ENCODE measurements at places on chromosomes 12 and 14. TPM values are rescaled to one million over a fixed set of nuclear protein-coding genes. Genes with fewer than 3 reads are reported as not detected.

PMCH gene
- total RNA-seq, result not detected

ANKRD33 gene
- not detected for total RNA-seq

DPF3 gene
- total RNA-seq, result 0.55 TPM

XPOT gene
- total RNA-seq, result 106 TPM

AQP6 gene
- not detected for total RNA-seq

POU6F1 gene
- total RNA-seq, result 46.2 TPM

ABCD2 gene
- 23.3 TPM for total RNA-seq

FAM90A1 gene
- total RNA-seq, result not detected

DDN gene
- 0.14 TPM for total RNA-seq

IGFBP6 gene
- 0.65 TPM for total RNA-seq

BLTP3B gene
- 18.5 TPM for total RNA-seq

BRMS1L gene
- total RNA-seq, result 6.9 TPM

CLEC4D gene
- not detected for total RNA-seq

SRGAP1 gene
- not detected for total RNA-seq

TTC9 gene
- total RNA-seq, result 25.2 TPM

TFCP2 gene
- total RNA-seq, result 34.9 TPM

FOXM1 gene
- 0.62 TPM for total RNA-seq

GOLT1B gene
- total RNA-seq, result 30.2 TPM

ORMDL2 gene
- 43.2 TPM for total RNA-seq

DHRS1 gene
- 27.5 TPM for total RNA-seq

RNASE2 gene
- not detected for total RNA-seq

GSG1 gene
- not detected for total RNA-seq

CSRP2 gene
- not detected for total RNA-seq

SLCO1B1 gene
- total RNA-seq, result not detected

CCDC92 gene
- total RNA-seq, result 28.2 TPM

RNASE7 gene
- total RNA-seq, result not detected

TAS2R9 gene
- not detected for total RNA-seq

RASSF9 gene
- not detected for total RNA-seq

INHBE gene
- not detected for total RNA-seq

KRT85 gene
- total RNA-seq, result not detected
